ENCODE measurements at places on chromosomes 1 and 21.

GRCh38 chr1:82162486-82163420 lies 362.0 kb downstream of the ADGRL2 start:
- DNase-seq = no peak

GRCh38 chr21:44459712-44460440 lies 4.6 kb downstream of the LRRC3 start:
- DNase-seq = no peak

GRCh38 chr1:53249706-53250105 lies 11.4 kb upstream of the MAGOH start:
- DNase-seq = no peak

DNA sequence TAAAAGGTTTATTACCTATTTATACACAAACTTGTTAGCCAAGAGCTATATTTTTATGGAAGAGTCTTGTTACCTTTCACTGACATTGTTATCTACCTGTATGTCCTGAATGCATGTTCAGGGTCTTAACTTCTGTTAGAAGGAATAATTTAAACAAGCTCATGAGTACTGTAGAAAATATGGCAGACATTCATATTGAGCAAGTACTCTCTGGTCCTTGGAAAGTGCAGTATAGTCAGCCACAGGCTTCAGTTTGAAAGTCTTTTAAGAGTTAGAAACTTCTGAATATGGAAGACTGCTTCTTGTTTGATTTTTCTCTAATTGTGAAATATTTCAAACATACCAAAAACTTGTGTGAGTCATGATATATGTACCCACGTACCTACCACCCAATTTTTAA lies 16.6 kb downstream of the DIP2A start:
- no peak for DNase-seq

DNA sequence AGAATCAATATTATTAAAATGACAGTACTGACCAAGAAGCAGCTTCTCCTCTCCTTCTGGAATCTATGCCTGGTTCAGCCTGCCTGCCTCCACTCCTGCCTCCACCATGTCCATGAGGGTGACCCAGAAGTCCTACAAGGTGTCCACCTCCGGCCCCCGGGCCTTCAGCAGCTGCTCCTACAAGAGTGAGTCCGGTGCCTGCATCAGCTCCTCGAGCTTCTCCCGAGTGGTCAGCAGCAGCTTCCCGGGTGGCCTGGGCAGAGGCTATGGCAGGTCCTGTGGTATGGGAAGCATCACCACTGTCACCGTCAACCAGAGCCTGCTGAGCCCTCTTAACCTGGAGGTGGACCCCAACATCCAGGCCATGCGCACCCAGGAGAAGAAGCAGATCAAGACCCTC lies 822.4 kb upstream of the NEGR1 start:
- no peak for DNase-seq

GRCh38 chr1:151504252-151504651 lies 6.9 kb upstream of the CGN start:
- DNase-seq = no peak

- no peak for DNase-seq
Measured at GRCh38 chr1:2289607-2290006, 61.5 kb downstream of the SKI start.

GRCh38 chr1:10806966-10807365 lies 10.5 kb upstream of the CASZ1 start:
- DNase-seq = no peak

- DNase-seq = no peak
Measured at GRCh38 chr1:212158912-212159796, 123.6 kb downstream of the DTL start.

- no peak for DNase-seq
Measured at GRCh38 chr1:201530741-201531531, 8.0 kb upstream of the NAV1 start.

DNA sequence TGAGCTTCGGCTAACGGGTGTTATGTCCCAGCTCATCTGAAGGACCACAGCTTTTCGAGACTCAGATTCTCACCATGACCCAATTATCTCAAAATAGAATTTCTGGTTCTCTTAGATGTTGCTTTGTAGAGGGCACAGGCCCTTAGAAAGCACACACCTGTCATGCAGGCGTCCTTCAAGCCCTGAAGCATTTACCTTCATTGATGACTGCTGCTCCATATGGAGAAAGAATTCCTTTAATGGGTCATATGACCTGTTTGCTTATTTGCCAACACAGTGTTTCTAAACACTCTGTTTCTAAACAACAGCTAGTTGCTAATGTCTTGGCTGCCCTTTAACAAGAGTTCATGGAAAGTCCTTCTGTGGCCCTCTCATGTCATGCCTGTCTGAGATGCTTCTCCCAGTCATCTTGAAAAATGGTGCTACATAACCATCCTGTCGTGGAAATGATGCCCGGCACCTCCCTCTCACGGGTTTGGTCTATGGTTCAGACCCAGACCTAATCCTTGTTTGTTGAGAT lies 495.7 kb downstream of the KIF26B start:
- DNase-seq = no peak

Data from stimulated activated CD8-positive, alpha-beta memory T cell treated with anti-CD3 and anti-CD28 coated beads, Interleukin-15, amount 100 ng/mL, for 24 hours (primary cell).